ENCODE measurements at places on chromosomes 12 and 14. TPM values are rescaled to one million over a fixed set of nuclear protein-coding genes. Genes with fewer than 3 reads are reported as not detected.

Gene KRT83
- total RNA-seq, result not detected

Gene RASSF8
- 50.6 TPM for total RNA-seq

- H3K4me3 ChIP-seq, result no peak overlapping the region
- H3K36me3 ChIP-seq, result no peaks in the 10 kb centered on the region
- H3K27me3 ChIP-seq, result peaks cover 6% of the 10 kb centered on the region
- no peaks in the 10 kb centered on the region for H3K4me1 ChIP-seq
- no peak overlapping the region for H3K27ac ChIP-seq
- no peak for DNase-seq
These were observed 17.3 kb upstream of the TIGAR start for GRCh38 chr12:4303750-4304149.

GRCh38 chr14:72808564-72808963, 85.3 kb downstream of the DPF3 start:
- no peak for DNase-seq
- H3K36me3 ChIP-seq, result no peaks in the 10 kb centered on the region
- H3K4me3 ChIP-seq, result no peak overlapping the region
- H3K4me1 ChIP-seq, result no peaks in the 10 kb centered on the region

- H3K4me3 ChIP-seq, result no peak overlapping the region
- DNase-seq, result no peak
- no peaks in the 10 kb centered on the region for H3K36me3 ChIP-seq
- H3K27me3 ChIP-seq, result peaks cover 28% of the 10 kb centered on the region
- H3K27ac ChIP-seq, result no peak overlapping the region
These were observed 13.5 kb upstream of the GPATCH2L start for GRCh38 chr14:76138119-76138757.

DNA sequence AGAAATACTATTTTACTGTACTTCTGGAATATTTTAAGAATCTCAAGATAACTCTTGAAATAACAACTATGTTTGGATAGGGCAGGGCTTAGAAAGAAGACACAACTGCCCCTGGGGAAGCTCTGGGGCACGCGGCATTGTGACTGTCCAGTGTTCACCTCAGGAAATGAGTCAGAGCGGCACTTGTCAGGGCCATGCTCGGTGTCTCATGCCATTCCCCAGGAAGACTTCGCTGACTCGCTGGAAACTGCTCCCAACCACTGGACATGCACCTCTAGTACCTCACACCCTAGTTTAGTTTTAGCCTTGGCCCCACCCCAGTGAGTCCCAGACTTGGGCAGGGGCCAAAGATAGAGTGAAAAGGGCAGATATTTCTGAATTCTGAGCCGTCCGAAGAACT, 192.0 kb downstream of the TTC7B start:
- H3K27ac ChIP-seq, result no peak overlapping the region
- H3K36me3 ChIP-seq, result peaks cover 3% of the 10 kb centered on the region
- H3K4me1 ChIP-seq, result peaks cover 4% of the 10 kb centered on the region
- peak; percentile 68 for DNase-seq

Gene KRT73
- total RNA-seq, result not detected

DNA sequence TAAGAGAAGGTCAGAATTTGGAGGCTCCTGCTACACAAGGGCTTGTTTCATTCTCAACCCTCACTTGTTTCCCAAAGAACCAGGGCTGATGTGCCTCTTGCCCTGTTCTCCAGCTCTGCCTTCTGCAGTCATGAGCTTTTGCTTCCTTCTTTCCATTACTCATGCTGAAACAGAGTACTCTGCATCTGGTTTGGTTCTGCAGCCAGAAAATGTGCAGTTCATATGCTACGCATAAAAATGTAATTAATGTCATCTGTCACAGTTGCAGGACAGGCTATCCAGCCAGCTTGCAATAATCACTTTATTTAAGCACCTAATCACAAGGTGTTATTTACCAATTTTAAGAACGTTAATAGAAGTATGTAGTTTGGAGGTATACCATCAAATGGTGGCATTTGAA, 150.2 kb downstream of the SRGAP1 start:
- H3K27me3 ChIP-seq, result no peaks in the 10 kb centered on the region
- no peak overlapping the region for H3K4me3 ChIP-seq
- DNase-seq, result peak; percentile 53
- peaks cover 1% of the 10 kb centered on the region for H3K36me3 ChIP-seq
